ENCODE measurements at places on chromosomes 1 and 21.

GRCh38 chr1:215583185-215583749 lies 16.2 kb downstream of the KCTD3 start:
- no peak for DNase-seq

- no peak for DNase-seq
Observed at GRCh38 chr1:198619375-198620140, 19.3 kb upstream of the PTPRC start.

- DNase-seq, result no peak
Observed at GRCh38 chr1:146012703-146013558, 8.6 kb downstream of the HJV start.

GRCh38 chr1:212915245-212916091 lies 34.9 kb upstream of the VASH2 start:
- DNase-seq, result no peak

DNA sequence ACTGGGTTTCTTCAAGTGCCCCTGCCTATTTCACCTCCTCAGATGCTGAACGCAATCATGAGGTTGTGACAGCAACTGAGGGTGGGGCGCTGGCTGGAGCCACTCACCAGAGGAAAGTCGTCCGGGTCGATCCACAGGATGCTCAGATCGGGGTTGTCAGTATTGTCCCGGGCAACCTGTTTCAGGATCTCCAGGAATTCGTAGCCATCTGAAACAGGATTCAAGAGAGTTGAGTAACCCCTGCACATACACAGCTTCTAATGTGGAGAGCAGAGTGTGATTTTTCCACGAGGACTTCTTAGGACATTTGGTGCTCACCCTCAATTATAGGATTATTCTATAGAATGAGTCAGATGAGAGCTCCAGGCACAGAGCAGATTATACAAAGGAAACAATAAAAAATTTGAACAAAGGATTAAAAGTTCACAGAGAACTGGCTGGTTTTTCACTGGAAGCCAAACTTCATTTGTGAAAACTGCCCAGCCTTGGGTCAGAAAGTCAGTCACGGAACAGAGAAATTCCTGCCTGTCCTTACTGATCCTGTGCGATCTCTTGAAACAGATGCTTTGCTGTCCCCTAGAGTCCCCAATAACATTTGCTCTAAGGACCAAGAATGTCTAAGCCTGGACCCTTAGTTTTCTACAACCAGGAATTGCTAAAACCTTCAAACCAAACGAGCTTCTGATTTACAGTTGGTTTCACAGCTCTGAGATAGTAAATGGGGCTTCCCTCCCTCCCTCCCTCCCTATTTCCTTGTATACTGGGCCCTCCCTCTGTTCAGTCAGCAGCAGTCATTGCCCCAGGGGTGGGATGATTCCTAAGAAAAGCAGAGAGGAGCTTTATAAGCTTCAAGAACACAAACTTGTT lies 63.2 kb downstream of the CASQ2 start:
- DNase-seq, result no peak

DNA sequence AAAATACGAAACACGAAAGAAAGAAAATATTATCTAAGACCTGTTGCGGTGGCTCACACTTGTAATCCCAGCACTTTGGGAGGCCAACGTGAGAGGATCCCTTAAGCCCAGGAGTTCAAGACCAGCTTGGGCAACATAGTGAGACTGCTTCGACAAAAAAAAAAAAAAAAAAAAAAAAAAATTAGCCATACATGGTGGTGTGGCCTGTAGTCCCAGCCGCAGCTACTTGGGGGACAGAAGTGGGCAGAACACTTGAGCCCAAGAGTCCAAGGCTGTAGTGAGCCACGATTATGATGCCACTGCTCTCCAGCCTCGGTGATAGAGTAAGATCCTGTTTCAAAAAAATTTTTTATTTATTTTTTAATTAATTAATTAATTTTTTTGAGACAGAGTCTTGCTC lies 1.5 kb upstream of the RAB13 start:
- DNase-seq, result no peak

GRCh38 chr1:156859523-156860112 lies 701 bp upstream of the INSRR start:
- no peak for DNase-seq

DNA sequence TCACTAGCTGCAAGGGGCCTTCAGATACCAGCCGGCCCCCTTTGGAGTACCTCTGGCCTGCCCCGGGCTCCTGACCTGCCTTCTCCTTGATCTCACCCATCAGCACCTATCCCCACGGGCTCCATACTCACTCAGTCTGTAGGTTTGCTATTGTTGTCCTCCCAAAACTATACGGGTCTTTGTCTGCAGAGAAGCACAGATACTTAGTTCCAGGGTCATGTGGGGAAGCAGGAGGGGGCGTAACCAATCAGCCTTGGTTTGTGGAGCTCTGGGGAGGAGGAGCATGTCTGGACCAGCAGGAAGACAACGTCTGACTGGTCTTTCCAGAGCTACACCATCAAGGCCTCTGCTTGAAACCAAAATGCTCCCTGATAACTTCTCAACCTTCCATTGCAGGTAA lies 15.2 kb downstream of the TMEM63A start:
- DNase-seq, result no peak

GRCh38 chr1:47875831-47876586 lies 121.2 kb downstream of the TRABD2B start:
- no peak for DNase-seq

DNA sequence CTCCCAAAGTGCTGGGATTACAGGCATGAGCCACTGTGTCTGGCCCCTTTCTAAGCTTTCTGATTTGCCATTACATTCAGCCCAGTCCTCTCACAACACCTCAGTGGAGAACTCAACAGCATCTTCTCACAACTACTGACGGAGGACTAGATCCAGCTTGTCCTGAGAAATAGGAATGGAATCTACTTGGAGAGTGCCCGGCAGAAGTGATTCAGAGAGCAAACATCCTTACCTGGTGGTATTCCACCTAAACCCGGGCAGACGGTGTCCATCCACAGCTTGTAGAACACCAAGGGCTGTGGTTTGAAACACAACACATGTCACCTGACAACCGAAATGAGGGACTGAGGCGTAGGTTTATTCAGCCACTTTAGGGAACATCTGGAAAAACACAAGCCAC lies 28.8 kb upstream of the CCSAP start:
- DNase-seq, result no peak

DNA sequence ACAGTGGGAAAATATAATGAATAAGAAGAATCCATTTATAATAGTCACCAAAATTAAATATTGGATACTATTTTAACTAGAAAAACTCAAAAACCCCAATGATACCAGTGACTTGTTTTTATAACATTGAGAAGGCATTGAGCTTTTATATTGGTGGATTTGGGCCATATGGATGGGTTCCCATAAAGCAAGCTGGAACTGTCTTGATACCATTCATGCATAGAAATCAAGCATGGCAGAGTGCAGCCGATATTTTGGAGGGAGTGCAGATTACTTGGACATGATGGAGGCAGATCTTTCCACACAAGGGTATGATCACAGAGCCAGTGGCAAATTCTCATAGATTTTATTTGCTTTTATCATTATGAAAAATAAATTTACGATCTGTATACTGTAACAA lies 3.8 kb upstream of the RWDD3 start:
- DNase-seq, result no peak

GRCh38 chr1:24244519-24245268 lies 57.6 kb upstream of the IFNLR1 start:
- no peak for DNase-seq

GRCh38 chr1:78651241-78651640 lies 1.6 kb downstream of the IFI44 start:
- DNase-seq, result peak; percentile 1

- DNase-seq, result no peak
Observed at GRCh38 chr1:91601554-91602376, 101.1 kb downstream of the CDC7 start.

GRCh38 chr1:27102707-27103468 lies 52.0 kb downstream of the SLC9A1 start:
- peak; percentile 64 for DNase-seq

- no peak for DNase-seq
Observed at GRCh38 chr1:11564237-11564636, 85.3 kb downstream of the DISP3 start.

- DNase-seq, result no peak
Observed at GRCh38 chr1:87093286-87093685, 178.9 kb downstream of the HS2ST1 start.

DNA sequence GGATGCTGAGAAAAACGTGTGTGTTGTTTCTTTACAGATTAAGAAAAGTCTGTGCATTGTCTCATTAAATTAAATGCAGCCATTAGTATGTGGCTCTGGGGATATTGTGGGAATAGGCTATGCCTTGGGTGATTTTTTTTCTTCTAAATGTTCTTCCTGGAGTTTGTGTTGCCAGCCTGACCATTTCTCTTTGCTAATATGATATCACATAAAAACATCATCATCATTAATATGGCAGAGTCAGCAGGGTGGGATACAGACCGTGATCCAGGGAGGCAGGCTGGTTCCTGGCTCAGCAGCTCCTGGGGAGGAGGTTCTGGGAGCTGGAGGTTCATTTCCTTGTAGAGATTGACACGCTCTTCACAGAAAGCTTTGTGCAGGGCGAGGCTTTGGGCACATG lies 60.7 kb upstream of the SELENON start:
- DNase-seq, result no peak

DNA sequence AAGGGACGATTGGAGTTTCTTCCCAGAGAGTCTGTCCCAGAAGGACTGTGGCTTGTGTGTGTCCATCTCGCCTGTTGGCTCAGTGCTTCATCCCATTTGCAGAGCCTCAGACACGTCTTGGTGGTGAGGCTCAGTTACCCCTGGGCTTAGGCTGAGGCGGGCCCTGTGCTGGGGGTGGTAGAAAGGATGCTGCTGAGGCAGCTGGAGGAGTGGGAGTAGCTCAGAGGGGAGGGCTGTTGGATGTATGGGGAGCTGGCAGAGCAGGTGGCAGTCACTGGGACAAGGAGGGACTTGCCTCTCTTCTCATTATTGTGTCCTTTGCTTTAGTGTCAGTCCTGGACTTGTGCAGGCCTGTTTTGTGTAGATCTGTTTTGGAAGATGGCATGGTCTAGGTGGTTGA lies 7.3 kb upstream of the MIIP start:
- no peak for DNase-seq

- DNase-seq, result no peak
Observed at GRCh38 chr1:185495007-185495406, 178.0 kb upstream of the IVNS1ABP start.

- DNase-seq, result no peak
Observed at GRCh38 chr1:9699361-9699760, 47.8 kb downstream of the PIK3CD start.

DNA sequence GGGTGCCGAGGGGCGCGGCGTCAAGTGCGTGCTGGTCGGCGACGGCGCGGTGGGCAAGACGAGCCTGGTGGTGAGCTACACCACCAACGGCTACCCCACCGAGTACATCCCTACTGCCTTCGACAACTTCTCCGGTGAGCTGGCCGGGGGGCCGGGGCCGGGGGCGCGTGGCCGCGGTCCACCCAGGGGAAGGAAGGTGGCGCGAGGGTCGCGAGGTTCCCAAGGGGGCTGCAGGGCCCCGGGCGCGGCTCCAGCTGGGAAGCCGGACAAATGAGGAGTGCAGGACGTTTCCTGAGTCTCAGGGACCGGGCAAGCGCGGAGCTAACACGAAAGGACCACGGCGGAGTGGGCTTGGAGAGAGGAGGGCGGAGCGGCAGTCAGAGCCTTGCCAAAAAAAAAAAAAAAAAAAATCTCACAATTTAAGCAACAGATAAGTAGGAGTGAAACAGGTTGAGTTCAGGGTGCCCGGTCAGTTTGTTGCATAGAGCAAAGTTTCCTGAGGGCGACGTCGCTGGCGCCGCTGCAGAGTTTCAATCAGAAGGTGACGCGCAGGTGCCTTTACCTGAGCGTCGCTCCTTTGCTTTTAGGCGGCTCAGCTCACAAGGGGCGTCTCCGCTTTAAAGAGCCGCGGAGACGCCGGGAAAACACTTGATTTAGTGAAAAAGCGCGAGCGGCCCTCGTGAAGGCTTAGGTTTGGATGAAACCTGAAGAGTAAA lies 750 bp downstream of the RHOU start:
- no peak for DNase-seq

GRCh38 chr1:65265651-65266351 lies 43.5 kb upstream of the DNAJC6 start:
- peak; percentile 3 for DNase-seq

Measured in stimulated activated CD4-positive, alpha-beta T cell treated with anti-CD3 and anti-CD28 coated beads, Interleukin-15, amount 100 ng/mL, for 48 hours (primary cell).